AG10803 (cell line): ENCODE measurements at places on chromosomes 7 and 10.

GRCh38 chr7:140375892-140376730 is 22.2 kb downstream of the SLC37A3 start:
- DNase-seq: no peak

DNA sequence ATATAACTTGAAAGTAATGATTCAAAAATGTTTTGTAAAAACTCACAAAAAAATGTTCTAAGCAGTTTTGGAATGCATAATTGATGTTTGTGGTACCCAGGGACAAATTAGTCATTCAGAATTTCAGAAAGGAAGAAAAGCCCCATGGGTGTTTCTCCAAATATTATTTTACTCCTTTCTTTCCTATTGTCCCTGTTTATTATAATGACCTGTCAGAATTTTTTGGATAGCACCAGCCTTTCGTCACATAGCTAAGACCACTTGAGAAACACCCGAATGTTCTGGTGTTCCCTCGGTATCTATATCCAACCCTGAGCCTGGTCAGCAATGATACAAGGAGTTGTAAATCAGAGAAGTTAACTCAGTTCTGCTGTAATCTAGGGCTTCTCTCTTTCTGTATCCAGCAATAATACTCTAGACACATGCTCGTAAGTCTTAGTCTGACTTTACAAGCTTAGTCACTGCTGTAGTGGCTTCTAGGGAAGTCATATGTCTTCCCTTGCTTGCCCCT is 64.8 kb upstream of the MEOX2 start:
- DNase-seq: peak; percentile 74

- no peak for DNase-seq
Measured at GRCh38 chr10:1754506-1755153, 17.3 kb upstream of the ADARB2 start.

DNA sequence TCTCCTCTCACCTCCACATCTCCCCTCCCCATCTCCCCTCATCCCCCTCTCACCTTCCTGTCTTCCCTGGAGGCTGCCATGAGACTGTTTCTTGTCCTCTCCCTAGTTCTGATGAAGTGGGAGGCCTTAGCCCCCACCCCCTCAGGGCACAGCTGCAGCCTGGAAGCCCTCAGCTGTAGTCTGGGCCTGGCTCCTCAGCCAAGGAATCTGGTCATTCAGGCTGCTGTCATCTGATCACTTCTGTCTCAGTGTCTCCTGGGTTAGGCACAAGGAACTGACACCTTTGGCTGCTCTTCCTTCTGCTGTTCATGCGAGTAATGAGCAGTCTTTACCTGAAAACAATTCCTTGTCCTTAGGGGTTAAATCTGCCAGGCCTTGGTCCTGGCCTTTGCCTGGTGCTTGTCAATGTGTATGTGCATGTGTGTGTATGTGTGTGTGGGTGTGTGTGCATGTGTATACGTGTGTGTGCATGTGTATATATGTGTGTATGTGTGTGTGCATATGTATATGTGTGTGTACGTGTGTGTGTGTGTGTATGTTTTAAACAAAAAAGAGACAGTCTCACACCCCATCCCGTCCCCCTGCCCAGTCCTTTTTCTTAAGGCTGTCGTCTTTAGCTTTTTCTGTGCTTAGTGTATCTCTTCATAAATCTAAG is 153.5 kb upstream of the TMEM72 start:
- no peak for DNase-seq

DNA sequence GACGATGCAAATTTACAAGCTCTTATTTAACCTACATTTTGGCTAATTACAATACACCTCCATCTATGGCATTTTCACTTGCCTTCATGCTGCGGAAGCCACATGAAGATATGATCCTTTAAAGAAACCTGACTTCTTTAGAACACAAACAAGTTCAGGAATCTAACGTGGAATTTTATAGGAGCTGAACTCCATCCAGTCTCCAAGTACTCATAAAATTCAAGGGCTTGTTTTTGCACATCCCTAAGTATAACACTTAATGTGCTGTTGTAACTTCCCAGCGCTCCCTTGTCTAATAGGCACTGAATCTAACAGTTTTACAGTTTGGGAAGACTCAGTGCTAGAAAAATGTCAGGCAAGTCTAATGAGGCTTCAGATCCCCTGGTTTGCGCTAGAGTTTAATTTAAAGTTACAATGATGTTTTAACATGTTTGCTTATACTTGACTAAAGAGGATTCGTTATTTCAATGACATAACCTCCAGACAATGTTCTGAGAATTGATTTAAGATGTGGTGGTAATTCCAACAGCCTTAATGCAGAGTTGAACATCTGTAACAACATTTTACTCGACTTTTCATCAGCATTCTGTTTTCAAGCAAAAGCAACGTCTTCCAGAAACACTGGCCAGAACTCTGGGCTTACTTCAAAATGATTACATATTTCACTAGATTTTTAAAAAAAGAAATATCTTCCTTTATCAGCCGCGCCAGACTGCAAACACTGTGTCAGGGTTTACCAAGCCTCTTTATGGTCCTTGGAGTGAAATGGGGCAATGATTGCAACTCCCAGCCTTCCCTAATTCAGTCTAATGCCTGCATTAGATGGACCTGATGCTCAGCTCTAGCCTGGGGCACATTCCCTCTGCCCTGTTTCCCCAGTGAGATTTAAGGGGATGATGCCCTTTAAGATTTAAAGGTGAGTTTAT is 664.3 kb downstream of the KCNMA1 start:
- peak; percentile 86 for DNase-seq

DNA sequence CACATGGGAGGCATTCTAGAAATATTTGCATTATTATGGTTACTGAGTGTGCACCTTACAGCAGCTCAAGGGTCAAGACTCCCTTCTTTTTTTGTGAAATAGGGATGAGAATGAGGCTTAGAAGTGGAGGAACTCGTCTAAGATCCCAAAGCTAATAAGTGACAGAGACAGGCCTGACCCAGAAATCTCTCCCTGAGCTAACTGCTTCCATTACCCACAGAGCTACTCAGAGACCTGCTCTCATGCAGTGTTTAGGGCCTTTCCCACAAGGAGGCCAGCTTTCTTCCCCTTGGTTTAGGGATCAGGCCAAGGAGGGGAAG is 301.7 kb downstream of the RPS24 start:
- no peak for DNase-seq

DNA sequence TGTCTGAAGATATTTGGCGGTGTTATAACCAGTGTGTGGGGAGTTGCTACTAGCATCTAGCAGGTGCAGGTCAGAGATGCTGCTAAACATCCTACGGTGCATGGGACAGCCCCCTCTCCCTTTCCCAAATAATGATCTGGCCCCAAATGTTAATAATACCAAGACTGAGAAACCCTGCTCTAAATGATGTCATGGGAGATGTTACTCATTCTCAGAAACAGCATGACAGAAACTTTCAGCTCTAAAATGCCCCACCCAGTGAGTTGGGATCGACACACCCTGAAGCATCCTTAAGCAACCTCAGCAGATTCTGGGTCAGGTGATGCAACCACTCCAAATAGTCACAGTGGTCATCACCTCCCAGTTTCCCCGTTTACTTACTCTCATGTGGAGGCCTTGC is 108.8 kb upstream of the MPP7 start:
- DNase-seq: no peak

GRCh38 chr7:44636041-44636584 is 29.7 kb downstream of the OGDH start:
- no peak for DNase-seq

- DNase-seq: no peak
Measured at GRCh38 chr7:139182363-139182762, 48.7 kb upstream of the UBN2 start.

DNA sequence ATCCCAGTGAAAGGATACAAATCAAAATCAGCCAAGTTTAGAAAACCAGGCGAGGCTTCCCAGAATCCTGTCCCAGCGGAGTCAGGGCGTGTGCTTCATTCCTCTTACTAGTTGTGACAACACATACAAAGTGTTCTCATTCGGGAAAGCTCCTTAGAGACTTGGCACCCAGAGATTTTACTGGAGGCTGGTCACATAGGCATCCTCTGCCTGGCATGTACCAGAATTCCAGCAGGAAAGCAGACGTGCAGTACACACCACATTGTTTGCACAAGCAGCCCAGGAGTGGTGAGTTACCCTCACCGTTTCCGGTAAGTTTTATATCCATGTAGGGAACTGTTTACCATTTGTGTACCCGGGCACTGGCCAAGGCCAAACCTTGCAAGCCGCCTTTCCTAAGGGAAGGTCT is 34.9 kb downstream of the MMRN2 start:
- no peak for DNase-seq
